Suppressor macrophage (primary cell): ENCODE measurements at places on chromosomes 3 and 15.

- no peak for DNase-seq
Measured at GRCh38 chr15:36966708-36967107, 133.6 kb downstream of the MEIS2 start.

DNA sequence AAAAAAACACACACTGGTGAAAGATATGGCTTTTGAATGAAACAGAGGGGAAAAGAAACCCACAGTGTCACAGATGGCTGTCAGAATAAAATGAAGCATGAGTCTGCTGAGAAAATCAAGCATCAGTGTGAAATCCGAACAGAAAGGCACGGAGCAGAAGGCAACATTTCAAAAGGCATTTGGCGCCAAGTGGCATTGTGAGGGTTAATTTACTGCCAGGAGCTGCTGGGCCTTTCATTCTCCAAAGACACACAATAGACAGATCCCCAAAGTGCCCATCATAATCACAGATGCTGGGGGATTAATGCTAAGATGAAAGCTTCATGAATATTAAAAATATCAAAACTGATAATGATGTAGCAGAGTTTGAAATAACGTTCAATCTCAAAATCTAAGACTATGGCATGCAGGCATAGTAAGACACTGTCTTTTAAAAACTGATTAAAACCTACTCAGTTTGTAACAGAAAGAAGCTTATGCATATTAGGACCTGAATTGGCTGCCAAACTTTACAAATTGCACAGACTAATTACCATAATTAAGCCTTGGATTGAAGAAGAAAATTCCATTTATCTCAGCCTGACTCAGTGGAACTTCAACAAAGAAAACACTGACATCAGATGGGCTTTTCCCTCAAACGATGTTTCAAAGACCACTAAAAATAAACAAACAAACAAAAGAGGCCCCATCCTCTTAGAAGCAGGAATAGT, 589.2 kb downstream of the ROBO1 start:
- no peak for DNase-seq

- DNase-seq, result no peak
Measured at GRCh38 chr3:106275592-106275991, 406.8 kb upstream of the CBLB start.

DNA sequence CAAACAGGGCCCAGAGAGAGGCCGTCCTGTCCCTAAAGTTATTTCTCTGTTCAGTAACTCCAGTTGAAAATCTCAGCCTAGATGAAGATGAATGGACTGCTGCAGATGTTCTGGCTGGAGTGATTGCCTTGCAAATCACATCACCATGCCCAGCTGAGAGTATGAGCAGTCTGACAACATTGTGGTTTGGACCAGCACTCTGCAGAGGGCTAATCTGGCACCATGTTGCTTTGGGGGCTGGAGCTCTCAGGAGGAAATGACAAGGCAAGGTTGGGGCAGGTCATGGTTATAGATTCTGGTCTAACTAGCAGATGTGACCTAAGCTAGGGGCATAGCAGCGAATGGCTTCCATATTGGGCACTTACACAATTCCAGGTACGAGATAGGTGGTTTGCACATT, 314.2 kb downstream of the CLSTN2 start:
- DNase-seq, result no peak

DNA sequence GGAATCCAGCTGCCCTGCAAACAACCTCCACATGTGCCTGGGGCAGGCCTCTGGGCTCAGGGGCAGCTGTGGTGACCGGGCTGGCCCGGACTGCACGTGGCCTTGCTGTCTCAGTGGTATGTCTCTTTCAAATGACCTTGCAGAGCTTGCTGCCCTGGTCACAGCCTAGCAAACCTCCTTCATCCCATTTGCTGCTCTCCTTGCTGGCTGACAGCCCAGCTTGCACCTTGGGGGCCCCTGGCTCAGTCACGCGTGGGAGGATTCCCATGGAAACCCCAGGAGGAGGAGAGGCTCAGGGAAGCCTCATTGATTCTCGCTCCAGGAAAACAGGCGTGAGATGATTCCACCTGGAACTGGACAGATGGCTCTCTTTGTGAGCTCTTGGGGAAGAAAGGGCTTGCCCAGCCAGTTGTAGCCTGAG, 5.6 kb downstream of the SPSB4 start:
- no peak for DNase-seq

DNA sequence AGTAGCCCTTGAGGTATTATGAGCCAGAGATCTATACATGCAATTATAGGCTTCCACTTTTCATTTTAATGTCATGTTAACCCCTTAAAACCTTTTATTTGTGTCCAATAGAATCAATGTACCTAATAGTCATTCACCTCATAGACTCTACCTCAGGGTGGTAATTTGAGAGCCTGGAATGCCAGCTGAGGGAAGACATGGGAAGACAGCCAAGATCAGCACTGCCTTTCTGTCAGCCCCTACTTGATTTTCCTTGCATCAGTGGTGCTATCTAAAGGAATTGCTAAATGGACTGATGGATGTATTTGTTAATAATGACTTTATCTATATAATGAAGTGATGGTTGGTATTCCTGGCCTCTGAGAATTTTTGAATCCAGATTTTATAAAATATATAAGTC, 113.3 kb upstream of the GBE1 start:
- DNase-seq, result no peak

DNA sequence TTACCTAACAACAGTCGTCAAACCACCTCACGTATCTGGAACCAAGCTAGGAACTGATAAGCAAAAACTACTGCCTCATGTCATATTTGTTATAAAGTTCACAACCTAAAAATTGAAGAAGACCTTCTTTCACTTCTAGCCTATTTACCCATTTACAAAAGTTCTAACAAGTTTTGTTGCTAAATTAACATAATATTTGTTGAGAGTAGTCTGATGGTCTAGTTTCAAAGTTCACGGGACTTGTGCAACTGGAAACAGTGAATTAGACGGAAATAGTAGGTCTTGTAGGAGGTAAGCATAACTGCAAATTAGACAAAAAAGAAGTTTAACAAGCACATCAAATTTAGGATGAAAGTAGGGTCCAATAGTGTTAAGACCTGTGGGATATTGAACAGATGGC, 51.9 kb downstream of the CCR4 start:
- no peak for DNase-seq

GRCh38 chr3:140717921-140718320, 40.1 kb downstream of the TRIM42 start:
- DNase-seq, result no peak

- DNase-seq, result no peak
Measured at GRCh38 chr3:66390013-66390412, 110.8 kb downstream of the LRIG1 start.

DNA sequence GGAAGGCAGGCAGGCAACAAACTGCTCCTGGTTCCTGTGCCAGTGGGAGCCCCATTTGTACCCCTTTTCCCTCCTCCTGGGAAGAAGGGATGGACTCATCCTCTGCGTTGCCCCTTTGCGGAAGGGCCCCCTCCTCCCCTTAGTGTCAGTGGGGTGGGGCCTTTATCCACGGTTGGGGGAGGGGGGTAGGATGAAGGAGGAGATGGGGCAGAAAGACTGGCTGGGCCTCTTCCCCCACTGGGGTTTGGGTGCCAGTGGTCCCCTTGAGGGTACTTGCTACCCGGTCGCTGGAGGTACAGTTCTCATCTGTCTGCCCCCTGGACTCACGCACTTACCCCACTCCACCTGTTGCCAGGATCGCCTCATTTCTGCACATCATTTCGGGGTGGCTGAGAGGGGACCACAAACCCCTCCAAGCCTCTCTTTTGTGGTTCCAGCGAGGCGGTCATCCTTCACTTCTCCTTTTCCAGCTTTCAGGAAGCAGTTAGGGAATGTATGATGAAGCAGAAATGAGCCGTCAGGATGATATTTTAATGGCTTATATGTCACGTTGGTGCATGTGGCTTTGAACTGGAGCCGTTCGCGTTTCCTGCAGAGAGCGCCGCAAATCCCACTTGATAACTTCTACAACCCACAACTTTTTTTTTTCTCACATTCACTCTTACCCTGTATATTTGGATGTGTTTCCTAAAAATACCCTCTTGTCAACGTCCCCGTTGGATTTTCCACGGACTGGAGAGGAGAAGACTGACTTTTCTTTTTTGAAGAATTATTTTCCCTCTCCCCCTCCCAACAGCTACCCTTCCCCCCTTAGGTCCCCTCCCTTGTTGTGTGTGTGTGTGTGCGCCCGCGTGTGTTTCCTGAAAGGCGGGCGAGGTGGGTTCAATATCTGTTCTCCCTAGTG, at the start of gene ZIC4:
ZIC4 (minus strand) TSS at position 516 of the 904 bp plus-strand sequence. CDS start 3,746 bp downstream, outside the sequence.
- no peak for DNase-seq

DNA sequence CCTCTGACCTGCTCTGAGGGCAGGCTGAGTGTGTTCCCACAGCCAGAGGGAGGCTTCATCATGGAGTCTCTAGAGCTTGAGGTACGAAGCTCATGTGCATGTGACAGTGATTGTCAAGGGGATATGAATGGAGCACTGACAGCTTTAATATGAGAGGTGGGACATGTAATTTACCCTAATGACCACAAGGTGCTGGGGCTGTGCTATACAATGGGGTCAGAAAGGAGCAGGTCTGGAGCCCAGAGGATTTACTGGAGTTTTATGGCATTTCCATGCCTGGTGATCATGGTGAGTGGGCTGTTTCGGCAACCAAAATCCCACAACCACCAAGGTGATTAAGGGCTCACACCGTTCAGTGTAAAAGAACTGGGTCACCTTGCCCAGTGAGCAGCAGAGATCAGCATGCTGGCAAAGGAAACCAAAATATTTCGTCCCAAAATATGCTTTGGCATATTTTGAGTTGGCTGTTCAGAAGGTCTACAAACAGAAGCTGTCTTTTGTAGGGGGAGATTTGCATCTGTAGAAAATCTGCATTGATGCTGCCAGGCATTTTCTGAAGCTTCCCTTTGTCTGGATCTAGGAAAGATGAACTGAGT, 40.1 kb upstream of the RASGRF1 start:
- no peak for DNase-seq

GRCh38 chr15:50558012-50558411, 11.5 kb upstream of the USP50 start:
- no peak for DNase-seq

DNA sequence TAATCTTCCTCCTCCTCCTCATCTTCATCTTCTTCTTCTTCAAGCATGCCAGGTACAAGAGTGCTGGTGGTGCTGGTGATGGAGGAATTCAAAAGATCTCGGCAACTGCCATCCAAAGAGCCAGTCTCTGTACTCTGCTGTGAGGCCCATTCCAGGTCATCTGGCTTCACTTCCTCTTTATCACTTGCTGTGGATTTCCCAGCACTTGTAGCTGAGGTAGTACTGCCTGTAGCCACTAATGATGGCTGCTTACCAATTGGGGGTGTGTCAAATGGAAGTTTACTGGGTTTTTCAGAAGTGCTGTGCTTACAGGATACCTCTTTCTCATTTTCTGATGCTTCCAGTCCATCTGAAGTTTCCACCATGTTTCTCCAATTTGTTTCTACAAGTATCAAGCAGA, 28.8 kb upstream of the SHC4 start:
- DNase-seq, result peak; percentile 4

DNA sequence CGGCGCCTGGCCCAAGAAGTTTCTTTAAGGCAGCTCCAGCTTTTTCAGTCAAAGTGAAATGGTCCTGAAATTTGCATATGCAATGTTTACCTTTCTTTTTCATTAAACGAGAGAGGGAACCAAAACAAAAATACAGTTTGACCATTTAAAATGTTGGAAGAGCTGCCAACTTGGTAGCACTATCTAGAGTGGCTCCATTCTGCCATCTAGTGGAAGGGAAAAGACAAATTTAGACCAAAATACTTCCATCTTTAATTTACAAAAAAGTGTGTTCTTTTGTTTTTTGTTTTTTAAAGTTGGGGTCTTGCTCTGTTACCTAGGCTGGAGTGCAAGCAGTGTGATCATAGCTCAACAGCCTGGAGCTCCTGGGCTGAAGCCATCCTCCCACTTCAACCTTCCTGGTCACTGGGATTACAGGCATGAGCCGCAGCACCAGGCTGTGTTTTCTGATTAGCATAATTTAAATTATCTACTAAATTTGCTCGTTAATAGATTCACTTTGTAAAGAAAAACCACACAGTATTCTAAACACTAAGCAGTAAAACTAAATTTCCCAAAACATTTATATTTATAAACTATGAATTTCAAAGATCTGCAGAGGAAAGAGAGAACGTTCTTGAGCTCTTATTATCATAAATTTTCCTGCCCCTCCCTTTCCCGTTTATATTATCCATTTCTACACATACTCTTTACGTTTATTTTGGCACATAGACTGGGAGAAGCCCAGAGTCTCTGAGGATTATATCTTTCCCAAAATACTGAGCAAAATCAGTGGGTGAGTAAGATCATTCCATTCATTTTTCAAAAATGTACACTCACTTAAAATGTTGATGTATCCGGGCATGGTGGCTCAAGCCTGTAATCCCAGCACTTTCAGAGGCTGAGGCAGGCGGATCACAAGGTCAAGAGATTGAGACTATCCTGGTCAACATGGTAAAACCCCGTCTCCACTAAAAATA, 15.4 kb upstream of the RFC4 start:
- peak; percentile 89 for DNase-seq

- DNase-seq, result peak; percentile 91
Measured at GRCh38 chr15:89429023-89429422, 67.4 kb downstream of the RHCG start.

DNA sequence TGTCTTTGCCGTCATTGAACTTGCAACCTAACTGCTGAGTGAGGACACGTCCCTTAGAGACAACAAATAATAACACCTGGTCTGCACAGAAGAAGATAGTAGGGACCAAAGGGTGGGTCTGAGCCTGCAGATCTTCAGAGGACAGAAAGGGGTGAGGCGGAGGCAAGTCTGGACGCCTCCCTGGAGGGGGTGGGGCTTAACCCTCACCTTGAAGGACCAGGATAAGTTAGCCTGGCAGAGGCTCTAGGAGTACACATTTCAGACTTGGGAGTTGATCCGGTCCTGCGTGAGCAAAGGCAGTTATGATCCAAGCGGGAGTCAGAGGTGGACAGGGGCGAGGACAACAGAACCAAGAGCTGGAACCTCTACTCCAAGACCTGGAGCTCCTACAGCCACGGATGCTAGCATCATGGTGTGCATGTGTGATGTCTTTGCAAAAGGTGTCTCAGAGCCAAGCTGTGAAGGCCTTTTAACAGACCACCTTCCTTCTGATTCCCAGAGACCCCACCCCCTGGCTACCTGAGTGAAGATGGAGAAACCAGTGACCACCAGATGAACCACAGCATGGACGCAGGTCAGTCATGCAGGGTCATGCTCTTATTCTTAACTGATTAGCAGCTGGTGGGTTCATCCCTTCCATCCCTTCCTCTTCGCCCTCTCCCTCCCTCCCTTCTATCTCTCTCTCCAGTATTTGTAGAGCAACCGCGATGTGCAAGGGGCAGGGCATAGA, 88.0 kb downstream of the AAGAB start:
- DNase-seq, result no peak

- no peak for DNase-seq
Measured at GRCh38 chr3:177694316-177694715, 497.0 kb upstream of the TBL1XR1 start.

DNA sequence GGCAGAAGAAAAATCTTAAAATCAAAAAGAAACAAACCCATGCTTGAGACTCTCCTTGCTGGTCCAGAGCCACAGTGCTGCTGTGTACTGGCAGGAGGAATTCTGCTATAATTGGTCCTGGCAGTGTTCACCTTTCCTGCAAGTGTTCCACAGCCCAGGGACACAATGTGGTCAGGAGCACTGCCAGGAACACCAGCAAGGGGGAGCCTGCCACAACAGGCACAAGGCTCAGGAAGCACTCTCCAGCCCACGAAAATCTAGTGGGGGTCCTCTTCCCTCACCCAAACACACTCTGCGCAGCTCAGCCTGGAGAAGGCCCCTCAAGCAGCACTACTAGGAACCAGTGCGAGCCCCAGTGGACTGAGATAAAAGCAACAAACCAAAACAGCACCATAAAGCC, 92.9 kb downstream of the UBE3A start:
- no peak for DNase-seq

- DNase-seq, result no peak
Measured at GRCh38 chr15:39878406-39878785, 41.7 kb downstream of the GPR176 start.
